Endodermal cell (in vitro differentiated cells): ENCODE measurements at places on chromosomes 7 and 10. TPM values are rescaled to one million over a fixed set of nuclear protein-coding genes. Genes with fewer than 3 reads are reported as not detected.

GRCh38 chr7:98051118-98051744 lies 55.4 kb upstream of the LMTK2 start:
- peak; percentile 97 for DNase-seq
- no peak overlapping the region for H3K4me3 ChIP-seq
- no peaks in the 10 kb centered on the region for H3K36me3 ChIP-seq
- H3K27me3 ChIP-seq = no peaks in the 10 kb centered on the region

DNA sequence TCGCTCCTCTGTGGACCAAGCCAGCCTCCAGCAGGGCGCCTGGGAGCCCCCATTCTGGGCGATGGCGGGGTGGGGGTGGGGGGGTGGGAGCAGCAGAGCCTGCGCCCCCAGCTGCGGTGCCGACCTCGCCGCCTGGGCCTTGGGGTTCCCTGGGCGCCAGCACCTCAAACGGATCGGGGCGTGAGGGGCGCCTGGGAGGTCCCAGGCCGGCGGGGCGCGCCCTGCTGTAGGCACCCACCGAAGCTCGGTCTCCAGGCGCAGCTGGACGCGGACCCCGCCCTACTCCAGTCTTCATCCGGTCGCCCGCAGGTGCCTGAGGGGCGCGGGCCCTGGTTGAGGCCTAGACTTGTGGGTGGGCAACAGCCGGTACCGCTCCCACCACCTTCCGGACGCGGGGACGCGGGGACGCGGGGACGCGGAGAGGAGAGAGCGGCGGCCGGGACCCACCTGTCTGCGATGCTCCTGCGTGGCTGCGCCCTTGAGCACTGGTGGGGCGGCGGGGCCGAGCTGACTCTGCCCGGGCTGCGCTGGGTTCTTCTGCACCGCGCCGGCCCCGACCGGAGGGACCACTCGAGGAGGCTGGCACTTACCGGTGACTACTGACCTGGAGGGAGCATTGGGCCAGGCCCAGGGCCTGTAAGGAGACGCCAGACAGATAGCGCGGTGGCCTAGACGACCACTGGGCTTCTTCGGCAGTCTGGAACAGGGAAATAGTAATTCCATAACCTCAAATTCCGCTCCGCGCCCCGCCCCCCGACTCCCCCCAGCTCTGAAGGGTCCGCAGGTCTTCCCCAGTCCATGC lies 5.5 kb upstream of the KCP start:
- H3K27ac ChIP-seq = no peak overlapping the region
- peaks cover 11% of the 10 kb centered on the region for H3K27me3 ChIP-seq
- no peak overlapping the region for H3K4me3 ChIP-seq
- DNase-seq = peak; percentile 66
- H3K4me1 ChIP-seq = peaks cover 11% of the 10 kb centered on the region

DNA sequence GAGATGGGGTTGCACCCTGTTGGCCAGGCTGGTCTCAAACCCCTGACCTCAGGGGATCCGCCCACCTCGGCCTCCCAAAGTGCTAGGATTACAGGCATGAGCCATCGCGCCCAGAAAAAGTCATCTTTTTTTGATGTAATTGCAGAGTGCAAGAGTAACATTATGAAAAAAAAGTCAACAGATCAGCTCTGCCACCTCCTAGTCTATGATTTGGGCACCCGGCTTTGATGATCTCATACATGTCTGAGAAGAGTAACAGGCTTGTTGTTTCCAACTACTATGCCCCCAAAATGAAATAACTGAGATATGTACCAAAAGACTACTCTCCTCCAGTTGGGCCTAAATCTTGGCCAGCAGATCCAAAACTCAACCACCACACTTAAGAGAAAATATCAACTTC lies 40.8 kb downstream of the VOPP1 start:
- H3K4me3 ChIP-seq = no peak overlapping the region
- no peaks in the 10 kb centered on the region for H3K36me3 ChIP-seq
- DNase-seq = no peak
- no peaks in the 10 kb centered on the region for H3K27me3 ChIP-seq
- no peak overlapping the region for H3K27ac ChIP-seq

- no peak for DNase-seq
- no peaks in the 10 kb centered on the region for H3K4me1 ChIP-seq
- H3K27me3 ChIP-seq = no peaks in the 10 kb centered on the region
- H3K27ac ChIP-seq = no peak overlapping the region
Observed at GRCh38 chr10:30562787-30563186, 66.8 kb downstream of the LYZL2 start.

DNA sequence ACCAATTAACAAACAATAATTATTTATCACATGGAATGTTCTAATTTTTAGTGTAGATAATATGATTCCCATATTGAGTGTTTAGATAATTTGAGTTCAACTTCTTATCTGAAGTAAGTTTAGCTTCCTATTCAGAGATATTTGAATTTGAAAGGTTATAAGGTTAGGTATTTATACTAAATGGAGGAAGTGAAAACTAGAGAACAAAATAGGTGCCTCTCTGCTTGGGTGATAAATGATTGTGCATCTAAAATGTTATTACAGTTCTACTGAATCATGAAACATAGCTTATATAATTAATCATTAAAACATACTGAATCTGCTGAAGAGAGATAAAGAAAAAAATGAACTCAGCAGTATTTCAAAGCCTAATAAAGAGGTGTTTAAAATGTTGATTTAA lies 1174.3 kb downstream of the XPNPEP1 start:
- no peak overlapping the region for H3K27ac ChIP-seq
- H3K27me3 ChIP-seq = no peaks in the 10 kb centered on the region
- no peak overlapping the region for H3K4me3 ChIP-seq
- no peaks in the 10 kb centered on the region for H3K4me1 ChIP-seq

DNA sequence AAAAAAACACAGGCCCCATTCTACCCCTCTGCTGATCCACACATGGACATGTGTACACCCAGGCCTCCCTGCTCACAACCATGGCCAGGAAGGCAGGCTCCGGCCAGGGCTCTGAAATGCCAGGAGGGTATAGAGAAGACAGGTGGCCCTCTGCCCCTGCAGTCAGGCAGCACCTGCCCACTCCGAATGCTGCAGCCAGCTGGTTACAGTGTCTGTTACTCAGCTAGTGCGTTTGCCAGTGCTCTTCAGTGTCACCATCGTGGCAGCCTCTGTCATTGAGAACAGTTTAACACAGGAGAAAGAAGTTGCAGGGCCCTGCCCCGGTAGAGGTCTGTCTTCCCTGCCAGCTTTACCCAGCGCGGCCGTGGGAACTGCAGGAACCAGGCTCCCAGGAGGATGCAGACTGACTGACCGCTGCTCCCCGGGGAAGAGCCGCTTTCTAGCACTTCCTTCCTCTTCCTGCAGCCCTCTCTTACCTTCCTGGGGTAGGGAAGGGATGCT lies 128.8 kb upstream of the FAM20C start:
- no peak overlapping the region for H3K4me3 ChIP-seq
- no peak for DNase-seq
- H3K36me3 ChIP-seq = no peaks in the 10 kb centered on the region
- no peaks in the 10 kb centered on the region for H3K4me1 ChIP-seq
- H3K27me3 ChIP-seq = no peaks in the 10 kb centered on the region

- peak overlapping the region; percentile 85 for H3K27ac ChIP-seq
- peak; percentile 68 for DNase-seq
- H3K4me1 ChIP-seq = no peaks in the 10 kb centered on the region
- H3K4me3 ChIP-seq = no peak overlapping the region
- H3K27me3 ChIP-seq = no peaks in the 10 kb centered on the region
Observed at GRCh38 chr7:82559193-82559805, 115.7 kb upstream of the CACNA2D1 start.

The NODAL gene
- total RNA-seq = 18.2 to 135 TPM (median 19.2 TPM) in 3 replicates

The RHOBTB1 gene
- total RNA-seq = 5.0 to 6.7 TPM (median 6.6 TPM) in 3 replicates

The KLF14 gene
- total RNA-seq = not detected in 3 replicates

The MKX gene
- total RNA-seq = 0.17 to 0.42 TPM (median 0.29 TPM) in 3 replicates

The ITIH2 gene
- not detected in 3 replicates for total RNA-seq

The NRG3 gene
- total RNA-seq = 2.3 to 5.3 TPM (median 2.9 TPM) in 3 replicates
